ENCODE measurements at places on chromosomes 12 and 14.

DNA sequence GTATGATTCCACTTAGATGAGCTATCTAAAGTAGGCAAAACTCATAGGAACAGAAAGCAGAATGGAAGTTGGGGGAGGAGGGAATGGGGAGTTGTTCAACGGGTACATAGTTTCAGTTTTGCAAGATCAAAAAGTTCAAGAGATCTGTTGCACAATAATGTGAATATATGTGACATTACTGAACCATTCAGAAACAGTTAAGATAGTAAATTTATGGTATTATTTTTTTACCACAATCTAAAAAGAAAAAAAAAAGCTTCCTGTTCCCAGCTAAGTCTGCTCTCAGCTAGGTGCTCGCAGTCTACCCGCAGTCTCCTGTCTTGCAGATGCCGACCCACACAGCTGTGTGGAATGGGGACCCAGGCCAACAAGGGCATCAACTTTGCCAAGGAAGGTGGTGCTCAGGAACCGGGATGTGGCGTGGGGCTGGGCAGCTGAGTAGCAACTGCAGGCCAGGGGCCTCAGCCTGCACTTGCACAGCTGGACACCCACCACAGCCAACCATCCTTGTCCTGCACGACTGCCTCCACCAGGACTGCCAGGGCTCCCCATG lies 15.3 kb upstream of the ANO6 start:
- no peak for DNase-seq

DNA sequence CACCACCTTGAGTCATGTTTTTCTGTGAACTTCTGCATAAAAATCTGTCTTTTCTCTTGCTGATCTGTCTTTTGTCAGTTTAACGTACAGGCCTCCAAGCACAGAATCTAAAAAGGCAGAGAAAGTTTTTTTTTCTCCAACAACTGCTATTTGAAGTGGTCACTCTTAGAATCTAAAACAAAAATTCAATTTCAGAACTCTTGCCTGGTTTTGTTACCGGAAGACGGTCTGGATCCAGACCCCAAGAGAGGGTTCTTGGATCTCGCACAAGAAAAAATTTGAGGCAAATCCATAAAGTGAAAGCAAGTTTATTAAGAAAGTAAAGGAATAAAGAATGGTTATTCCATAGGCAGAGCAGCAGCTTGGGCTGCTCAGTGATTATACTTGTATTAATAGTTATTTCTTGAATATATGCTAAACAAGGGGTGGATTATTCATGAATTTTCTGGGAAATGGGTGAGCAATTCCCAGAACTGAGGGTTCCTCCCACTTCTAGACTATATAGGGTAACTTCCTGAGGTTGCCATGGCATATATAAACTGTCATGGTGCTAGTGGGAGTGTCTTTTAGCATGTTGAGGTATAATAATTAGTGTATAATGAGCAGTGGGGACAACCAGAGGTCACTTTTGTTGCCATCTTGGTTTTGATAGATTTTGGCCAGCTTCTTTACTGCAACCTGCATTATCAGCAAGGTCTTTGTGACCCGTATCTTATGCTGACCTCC lies 150.0 kb upstream of the PLEKHA5 start:
- DNase-seq, result no peak

- DNase-seq, result no peak
These were observed 76.9 kb upstream of the TMEM263 start for GRCh38 chr12:106878804-106879203.

- no peak for DNase-seq
These were observed 76.2 kb upstream of the DYNC1H1 start for GRCh38 chr14:101888182-101888581.

- no peak for DNase-seq
These were observed 172.0 kb downstream of the BCAT1 start for GRCh38 chr12:24776861-24777260.

DNA sequence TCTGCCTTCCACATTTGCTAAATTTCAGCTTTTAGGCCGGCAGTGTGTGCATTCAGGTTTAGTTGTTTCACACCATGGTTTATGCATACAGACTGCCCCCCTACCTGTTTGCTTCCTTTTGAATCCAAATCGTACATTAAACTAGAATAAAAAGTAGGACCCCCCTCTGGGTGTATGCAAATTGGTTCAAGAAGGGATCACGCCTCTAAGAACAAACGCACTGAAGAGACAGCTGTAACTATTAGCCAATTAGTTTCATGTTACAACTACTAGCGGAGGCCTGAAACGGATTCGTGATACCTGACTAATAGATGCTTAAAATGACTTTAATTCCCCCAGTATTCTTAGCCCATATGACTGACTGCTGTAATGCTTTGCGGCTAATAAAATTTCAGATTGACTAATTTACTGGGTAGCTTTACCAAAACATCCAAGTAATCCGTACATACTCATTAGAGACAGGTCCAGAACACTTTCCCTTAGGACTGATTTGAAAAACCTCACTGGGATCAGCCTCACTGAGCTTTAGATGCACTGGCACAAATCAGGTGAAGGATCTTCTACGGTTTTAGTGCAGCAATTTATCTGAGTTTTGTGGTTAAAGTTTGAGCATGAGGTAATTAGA lies 411.8 kb downstream of the NPAS3 start:
- DNase-seq, result no peak

GRCh38 chr12:1560704-1561103 lies 33.7 kb downstream of the FBXL14 start:
- DNase-seq, result no peak

DNA sequence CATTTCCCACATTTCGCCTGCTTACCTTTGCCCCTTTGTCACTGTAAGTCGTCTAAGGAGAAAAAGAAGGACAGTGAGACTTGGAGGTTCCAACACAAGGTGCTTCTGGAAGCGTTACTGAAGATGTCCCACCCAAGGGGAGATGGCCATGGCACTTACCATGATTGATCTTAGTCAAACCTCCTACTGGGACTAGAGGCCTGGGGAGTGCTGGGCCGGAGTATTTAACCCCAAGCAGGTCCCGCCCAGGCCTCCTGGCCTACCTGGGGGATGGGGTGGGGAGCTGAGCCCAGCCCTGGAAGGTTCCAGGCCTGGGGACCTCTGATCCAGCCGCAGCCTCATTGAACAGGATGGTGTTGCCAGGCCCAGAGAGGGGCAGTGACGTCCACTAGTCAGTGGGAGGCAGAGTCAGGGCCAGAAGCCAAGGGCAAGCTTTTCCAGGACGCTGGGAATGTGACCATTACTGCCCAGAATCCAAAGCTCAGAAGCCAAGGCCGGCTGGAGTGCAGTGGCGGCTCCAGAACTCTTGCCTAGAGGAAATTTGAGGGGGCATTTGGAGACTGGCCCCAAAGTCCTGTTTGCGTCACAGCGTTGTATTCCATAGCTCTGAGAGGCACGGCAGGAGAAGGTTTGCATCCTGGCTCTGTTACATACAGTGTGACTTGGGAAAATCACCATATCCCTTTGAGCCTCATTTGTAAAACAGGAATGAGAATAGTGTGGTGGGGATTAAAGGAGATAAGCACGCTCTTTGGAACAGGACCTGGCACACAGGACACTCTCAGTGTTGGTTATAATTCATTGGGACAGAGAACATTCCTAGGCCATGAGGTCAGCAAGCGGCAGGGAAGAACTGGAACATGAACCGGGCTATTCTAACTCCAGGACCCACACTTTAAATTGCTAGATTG lies at the start of gene HPD:
TSS of gene HPD (minus strand) at position 198 of the 911 bp plus-strand sequence. CDS start at position 162, 36 bp downstream.
- DNase-seq, result no peak

DNA sequence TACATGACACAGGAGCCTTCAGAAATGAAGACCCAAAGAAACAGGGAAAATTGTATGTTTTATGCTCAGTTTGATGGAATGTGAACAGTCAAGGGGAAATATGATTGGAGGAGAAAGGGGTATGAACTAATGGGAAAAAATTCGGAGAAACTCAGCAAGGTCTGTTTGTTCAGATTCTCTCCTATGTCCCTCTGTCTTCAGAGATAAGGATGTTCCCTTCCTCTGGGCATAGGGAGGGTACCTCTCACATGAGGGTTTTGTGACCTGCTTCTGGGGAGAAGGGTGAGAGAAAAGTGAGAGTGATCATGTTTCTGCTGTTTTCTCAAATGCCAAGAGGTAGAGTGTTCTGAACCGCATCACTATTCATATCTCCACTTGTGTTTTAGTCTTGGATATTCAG lies 26.6 kb upstream of the LIMA1 start:
- no peak for DNase-seq

DNA sequence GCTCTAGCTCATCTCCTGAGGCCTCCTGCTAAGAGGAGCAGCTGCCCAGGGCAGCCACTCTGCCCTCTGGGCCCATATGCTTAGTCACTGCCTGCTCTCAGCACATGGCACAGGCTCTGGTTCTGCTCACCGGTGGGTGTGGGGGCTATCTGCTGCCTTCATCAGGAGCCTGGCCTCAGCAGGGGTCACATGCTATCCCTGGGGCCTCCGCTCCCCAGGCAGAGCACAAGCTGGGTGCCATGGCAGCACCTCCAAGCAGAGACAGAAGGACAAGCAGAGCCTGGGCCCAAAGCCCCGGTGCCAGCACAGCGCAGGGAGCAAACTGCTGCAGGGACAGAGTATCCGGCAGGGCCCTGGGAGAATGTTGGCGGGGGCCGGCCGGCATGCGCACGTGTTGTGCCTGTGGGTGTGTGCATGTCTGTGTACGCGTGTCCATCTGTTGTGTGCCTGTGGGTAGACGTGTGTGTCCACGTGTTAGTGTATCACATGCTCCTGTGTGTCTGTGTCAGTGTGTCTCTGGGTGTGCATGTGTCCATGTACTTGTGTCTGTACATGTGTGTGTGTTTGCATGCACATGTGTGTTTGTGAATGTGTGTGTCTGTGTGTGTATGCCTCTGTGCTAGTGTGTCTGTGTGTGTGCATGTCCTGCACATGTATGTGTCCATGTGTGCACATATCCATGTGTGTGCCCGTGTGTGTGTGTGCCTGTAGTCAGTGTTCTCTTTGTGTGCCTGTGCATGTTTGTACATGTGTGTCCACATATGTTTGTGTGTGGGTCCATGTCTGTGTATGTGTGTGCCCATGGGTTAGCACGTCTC lies 326.9 kb downstream of the TMEM121 start:
- DNase-seq, result no peak

DNA sequence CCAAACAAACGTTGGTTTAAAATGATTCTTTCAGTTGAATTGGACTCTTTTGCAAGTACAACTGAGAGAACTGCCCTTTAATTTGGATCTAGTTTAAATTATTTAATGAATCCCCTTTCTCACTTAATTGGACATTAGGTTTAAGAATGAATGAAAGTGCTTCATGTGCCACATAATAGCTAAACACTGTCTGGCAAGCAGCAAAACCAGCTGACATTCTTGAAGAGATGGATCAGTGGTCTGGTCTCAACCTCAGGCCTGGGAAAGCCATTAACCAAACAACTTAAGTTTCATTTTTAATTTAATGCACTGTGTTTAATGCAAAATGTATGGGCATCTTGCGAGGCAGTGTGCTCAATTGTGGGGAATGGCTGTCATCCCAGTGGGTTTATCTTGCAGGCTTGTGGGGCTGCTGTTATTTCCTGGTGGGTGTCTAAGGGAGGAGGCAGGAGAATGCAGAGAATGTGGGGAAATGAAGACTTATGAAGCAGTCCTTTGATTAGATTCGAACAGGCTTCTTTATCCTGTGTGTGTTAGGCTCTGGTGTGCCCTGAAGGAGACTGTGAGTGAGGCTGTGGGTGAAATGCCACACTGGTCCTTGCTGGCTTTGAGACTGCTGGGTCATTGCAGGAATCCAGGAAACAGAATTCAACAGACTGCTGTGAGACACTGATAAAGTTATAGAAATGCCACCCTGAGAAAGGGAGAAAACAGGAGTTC lies 144.1 kb upstream of the PELI2 start:
- DNase-seq, result no peak

DNA sequence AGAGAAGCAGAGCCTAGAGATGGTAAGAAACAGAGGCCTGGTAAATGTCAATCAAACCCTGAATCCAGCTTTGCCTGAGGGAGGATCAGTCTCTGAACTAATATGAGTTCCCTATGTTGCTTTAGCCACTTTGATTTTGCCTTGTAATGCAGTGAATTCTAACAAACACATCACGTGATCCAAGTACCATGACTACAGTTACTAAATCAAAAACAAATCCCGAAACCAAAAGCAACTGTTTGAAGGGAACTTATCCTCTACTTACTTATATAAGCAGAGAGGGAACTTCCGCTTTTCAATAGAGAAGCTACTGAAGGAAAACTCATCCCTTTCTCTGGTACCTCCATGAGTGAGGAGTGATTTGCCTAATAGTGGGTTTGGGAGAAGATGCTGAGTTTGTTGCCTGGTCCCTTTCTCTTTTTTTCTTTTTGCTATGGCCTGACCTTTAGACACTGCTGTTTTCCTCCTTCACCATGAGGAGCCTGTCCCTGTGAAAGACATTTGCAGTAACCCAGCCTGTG lies 7.7 kb upstream of the PPTC7 start:
- no peak for DNase-seq

Data from activated CD8-positive, alpha-beta memory T cell treated with anti-CD3 and anti-CD28 coated beads for 4 hours (primary cell).